Activated CD8-positive, alpha-beta memory T cell treated with anti-CD3 and anti-CD28 coated beads, Interleukin-2, amount 50 U/mL, for 48 hours (primary cell): ENCODE measurements at places on chromosomes 1 and 21.
A peak's percentile ranks its signal among the peaks of the same experiment; 100 is the strongest.

- no peak for DNase-seq
Measured at GRCh38 chr1:117049857-117050256, 10.3 kb upstream of the TTF2 start.

GRCh38 chr1:170864238-170864637 is 71.1 kb upstream of the MROH9 start:
- no peak for DNase-seq

- DNase-seq: no peak
Measured at GRCh38 chr1:71557138-71557537, 476.3 kb upstream of the ZRANB2 start.

DNA sequence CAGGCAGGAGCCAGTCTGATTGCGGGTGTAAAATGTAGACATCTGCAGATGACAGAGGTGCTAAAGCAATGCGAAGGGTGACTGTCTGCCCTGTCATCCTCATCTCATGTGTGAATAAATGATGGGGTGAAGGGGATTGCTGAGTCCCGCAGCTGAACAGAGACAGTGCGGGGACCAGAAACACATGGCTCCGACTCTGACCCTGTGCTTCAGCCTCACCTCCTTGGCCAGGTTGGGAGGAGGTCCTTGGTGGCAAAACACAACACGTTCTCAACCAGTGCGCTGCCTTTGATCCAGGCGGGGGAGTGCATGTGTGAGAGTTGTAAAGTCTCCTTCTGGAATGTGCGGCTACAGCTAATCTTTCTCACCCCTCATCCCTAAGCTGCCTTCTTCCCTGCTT is 32.0 kb upstream of the TTC22 start:
- DNase-seq: peak; percentile 18

GRCh38 chr1:65904681-65905083 is 112.0 kb downstream of the PDE4B start:
- no peak for DNase-seq

DNA sequence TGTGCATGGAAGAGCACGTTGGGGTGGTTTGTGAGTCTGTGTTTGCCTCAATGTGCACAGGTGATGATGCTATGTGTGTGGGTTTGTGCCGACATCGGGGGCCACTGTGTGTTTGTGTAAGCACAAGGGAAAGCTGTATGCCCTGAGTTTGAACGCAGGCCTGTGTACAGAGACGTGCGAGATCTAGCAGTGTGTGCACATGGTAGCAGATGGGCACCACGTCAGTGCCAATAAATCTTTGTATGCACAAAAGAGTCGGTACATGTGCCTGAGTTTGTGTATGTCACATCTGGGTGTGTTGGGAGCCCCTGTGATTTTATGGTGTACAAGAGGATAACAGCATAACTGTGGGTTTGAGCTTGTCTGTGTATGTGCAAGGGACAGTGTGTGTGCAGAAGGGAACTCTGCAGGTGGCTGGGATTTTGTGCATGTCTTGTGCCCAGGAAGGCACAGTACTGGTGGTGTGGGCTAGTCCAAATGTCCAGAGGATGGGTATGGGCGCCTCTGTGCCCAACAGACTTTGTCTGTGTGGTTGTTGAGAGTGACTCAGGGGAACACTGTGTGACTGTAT is 32.0 kb upstream of the WASF2 start:
- peak; percentile 66 for DNase-seq

DNA sequence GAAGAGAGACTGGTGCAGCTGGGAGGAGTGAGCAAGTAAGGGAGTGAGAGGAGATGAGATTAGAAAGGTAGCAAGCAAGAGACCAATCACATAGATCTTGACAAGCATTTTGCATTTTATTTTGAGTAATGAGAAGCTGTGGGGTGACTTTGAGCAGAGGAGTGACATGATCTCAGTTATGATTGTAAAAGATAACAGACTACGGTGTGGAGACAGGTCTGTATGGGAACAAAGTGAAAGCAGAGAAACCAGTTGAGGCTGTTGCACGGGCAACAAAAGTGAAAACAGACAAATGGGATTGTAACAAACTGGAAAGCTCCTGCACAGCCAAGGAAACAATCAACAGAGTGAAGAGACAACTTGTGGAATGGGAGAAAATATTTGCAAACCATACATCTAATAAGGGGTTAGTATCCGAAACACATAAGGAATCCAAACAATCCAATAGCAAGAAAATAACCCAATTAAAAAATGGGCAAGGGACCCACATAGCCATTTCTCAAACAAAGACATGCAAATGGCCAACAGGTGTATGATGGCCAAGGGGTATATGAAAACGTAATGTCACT is 68.4 kb downstream of the SNRPE start:
- no peak for DNase-seq

- no peak for DNase-seq
Measured at GRCh38 chr1:50454911-50455310, 31.7 kb upstream of the DMRTA2 start.

DNA sequence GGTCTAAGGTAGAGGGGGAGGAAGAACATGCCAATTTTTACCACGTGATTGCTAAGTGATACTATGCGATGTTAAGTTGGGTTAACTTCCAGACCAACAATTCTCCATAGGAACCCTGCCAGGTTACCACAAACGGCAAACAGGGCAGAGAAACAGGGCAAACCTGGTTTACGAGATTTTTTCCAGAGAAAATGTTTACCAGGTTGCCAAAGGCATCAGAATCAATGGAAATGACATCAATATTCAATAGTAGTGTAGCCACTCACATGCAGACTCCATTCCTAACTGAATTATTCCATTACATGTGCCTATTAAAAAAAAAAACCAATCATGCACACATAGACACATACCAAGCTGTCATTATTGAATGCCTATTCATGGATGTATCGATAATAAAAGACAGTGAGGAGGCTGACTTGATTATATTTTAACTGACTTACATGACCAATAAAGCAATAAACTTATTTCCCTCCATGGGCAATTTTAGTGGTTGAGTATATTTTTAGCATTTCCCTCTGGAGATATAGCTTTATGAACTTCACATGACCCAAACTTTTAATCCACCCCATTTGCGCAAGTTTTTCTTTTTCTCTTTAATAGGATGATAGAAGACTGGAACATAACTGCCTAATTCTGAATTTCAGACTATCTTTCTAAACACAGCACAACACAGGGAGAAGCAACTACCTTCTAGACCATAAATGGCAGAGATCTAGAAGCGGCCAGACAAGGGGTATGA is 40.5 kb upstream of the KCNE1 start:
- no peak for DNase-seq

- DNase-seq: no peak
Measured at GRCh38 chr1:59556802-59557548, 257.8 kb upstream of the HOOK1 start.

DNA sequence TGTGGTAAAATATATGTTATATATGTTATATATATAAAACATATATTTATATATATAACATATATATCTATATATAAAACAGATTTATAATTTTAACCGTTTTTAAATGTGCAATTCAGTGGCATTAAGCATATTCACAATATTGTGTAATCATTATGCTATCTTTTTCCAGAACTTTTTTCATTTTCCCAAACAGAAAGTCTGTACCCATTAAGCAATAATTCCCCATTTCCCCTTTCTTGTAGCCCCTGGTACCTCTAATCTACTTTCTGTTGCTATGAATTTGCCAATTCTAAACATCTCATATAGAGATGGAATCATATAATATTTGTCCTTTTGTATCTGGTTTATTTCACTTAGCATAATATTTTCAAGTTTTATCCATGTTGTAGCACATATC is 10.7 kb upstream of the ARHGEF11 start:
- no peak for DNase-seq

DNA sequence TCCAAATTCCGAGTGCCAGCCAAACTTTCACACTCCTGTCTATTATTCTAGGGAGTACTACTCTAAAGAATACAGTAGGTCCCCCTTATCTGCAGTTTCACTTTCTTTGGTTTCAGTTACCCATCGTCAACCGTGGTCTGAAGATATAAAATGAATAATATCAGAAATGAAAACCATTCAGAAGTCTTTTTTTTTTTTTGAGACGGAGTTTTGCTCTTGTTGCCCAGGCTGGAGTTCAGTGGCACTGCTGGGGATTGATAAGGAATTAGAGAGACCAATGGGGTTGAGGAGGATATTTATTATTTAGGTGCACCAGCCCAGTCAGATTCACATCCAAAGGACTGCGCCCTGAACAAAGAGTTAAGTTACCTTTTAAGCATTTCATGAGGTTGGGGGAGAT is 52.9 kb upstream of the SRSF10 start:
- DNase-seq: no peak

DNA sequence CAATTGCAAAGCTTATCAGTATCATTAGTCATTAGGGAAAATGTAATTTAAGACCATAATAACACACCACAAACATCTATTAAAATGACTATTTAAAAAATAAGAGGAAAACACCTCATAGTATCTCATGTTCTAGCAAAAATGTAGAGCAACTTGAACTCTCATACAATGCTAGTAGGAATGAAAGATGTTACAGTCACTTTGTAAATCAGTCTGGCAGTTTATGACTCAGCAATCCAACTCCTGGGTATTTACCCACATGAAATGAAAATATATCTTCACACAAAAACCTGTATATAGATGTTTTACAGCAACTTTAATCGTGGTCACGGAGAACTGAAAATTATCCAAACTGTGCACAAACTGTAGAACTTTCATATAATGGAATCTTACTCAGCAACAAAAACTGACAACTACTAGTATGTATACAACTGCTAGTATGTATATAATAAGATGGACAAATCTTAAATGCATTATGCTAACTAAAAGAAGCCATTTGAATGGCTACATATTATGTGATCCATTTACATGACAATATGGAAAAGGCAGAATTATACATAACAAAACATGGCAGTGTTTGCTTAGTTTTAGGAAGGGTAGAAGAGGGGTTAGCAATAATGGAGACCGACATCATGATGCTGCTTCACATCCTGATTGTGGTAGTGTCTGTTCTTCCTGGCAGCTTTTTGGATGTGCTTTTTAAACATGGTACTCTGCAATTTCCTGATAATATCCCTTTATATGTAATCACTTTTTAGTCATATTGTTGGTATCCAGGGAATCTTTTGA is 267.0 kb downstream of the KCTD3 start:
- DNase-seq: no peak

- no peak for DNase-seq
Measured at GRCh38 chr1:205248793-205249601, 21.3 kb downstream of the TMCC2 start.

- no peak for DNase-seq
Measured at GRCh38 chr1:180912801-180913565, at the start of gene KIAA1614. Gene KIAA1614 (plus strand): TSS chr1:180912897. CDS start chr1:180913244, 347 bp downstream.

- no peak for DNase-seq
Measured at GRCh38 chr1:183454377-183454776, 17.9 kb upstream of the SMG7 start.

DNA sequence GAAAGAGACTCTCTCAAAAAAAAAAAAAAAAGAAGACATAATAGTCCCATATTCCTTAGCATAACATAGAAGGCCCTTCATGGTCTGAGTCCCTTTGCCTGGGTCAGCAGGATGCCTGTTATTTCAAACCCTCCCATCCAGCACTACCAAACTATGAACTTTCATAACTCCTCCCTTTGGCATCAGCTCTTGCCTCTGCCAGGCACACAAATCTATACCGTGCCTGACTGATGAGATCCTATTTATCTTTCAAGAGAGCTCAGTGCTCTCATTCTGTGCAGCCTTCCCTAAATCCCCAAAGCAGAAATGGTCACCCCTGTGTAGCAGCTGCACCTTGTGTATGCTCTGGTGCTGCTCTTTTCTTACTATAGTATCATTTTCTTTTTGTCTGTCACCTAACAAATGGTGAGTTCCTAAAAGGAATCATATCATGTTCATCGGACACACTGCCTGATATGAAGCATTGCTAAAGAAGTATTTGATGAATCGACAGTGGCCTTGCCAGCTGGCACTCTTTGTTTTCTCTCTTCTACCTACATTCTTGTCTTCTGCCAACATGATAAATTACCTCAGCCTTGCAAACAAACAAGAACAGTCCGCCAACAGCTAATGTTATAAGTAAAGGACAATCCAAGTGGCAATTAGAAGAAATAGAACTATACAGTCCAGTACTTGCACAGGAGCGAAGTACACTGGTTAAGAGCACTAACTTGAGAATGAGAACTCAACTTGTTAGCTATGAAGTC is 29.9 kb downstream of the FMO4 start:
- DNase-seq: no peak

GRCh38 chr1:3879099-3879498 is 21.0 kb downstream of the C1orf174 start:
- DNase-seq: no peak

GRCh38 chr1:94622757-94623156 is 81.2 kb upstream of the F3 start:
- DNase-seq: no peak

GRCh38 chr1:2563205-2563604 is 7.0 kb downstream of the TNFRSF14 start:
- DNase-seq: no peak

GRCh38 chr1:38308780-38309179 is 262.2 kb upstream of the POU3F1 start:
- DNase-seq: no peak

DNA sequence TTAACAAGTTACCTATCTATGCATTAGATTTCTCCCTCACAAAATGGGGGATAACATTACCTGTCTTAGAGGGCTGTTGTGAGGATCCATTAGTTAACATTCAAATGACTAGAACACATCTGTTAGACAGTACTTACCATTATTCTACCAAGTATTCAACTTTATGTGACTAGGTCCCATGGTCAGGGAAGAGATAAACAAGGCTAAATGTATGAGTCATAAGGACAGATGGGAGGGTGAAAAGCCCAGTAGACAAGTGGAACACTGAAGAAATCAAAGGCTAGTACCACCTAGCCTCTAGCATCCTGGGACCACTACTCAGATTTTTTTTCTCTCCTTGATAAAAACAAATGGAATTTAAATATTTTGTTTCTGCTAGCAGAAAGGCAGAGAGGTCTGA is 9.0 kb upstream of the VHLL start:
- no peak for DNase-seq

DNA sequence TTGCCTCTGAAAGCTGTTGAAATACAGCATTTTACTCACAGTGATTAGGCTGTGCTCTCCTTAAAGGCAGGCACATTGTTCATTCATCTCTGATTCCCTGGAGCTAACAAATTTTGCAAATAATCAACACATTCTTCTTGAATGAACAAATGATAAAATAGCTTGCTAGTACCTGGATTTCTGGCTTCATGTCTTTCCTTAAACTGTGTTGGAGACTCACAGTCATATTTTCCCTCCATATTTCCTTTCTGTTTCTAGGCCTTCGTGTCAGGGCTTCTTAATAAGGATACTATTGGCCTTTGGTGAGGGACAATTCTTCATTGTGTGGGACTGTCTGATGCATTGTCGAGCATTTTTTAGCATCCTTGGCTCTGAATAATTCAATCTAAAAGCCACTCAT is 9.7 kb downstream of the HSD11B1 start:
- DNase-seq: no peak

GRCh38 chr1:14441302-14441741 is 157.2 kb upstream of the KAZN start:
- no peak for DNase-seq

- DNase-seq: no peak
Measured at GRCh38 chr1:173050865-173051264, at the start of gene TNFSF18. Gene TNFSF18 (minus strand): TSS chr1:173050941. CDS start chr1:173050896, 45 bp downstream.
